ENCODE measurements at places on chromosomes 5 and 9.

DNA sequence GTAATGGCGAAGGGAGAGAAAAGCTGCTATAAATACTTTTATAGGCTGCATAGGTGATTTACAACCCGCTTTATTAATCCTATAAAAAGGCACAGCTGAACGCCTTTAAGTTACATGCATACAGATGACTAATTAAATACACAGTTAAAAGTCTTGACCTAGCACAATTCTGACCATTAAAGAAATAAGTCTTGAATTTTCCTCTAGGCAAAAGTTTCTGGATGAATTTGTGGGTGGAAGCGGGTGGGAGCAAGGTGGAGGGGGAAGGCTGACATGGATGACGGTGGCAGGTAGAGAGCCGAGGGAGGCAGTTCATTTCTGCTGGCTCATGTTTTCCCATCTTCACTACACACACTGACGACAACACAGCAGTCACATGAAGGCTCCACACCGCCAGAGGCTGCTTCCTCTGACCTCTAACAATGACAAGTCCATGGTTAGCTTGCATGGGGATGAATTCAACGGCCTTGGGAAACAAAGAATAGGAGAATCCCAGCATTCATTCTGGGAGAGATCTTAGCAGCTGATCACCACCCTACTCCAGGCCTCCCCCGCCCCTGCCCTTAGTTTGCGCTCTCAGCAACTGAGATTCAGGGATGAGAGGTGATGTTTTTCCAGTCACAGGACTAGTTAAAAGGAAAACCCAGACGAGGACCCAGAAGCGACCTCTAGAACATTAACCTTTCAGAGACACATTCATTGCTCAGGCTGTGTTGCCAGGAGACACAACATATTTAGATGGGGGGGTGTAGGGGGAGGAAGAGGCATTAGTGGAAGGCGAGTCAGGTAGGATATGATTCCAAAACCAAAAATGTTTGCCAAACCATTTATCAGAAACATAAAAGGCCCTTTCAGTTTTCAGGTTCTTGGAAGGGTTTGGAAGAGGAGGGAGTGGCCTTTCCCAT is 329.3 kb downstream of the PIK3R1 start:
- peak; percentile 42 for DNase-seq

DNA sequence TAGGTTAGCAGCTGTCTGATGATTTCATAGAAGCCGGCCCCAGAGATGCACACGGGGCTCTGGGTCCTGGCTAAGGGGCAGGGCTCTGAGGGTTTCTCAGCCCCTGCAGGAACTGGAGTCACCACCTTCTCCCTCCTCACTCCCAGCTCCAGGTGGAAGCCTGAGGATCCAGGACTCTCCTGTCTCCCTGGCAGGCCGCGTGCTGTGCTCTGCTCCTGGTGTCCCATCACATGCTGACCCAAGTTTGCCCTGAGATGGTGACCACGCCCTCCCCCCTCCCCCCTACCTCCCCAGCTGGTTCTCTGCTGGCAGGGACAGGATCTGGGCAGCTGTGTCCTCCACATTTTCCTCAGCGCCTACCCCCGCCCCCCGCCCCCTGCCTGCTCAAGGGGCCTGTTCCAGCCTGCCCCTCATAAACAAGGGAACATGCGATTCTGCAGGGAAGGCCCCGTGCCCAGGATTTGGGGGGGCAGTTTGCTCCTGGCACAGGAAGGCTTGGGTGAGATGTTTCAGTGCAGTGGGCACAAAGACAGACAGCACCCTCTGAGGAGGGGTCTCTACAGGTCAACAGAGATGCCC is 87.4 kb downstream of the PSD2 start:
- no peak for DNase-seq

DNA sequence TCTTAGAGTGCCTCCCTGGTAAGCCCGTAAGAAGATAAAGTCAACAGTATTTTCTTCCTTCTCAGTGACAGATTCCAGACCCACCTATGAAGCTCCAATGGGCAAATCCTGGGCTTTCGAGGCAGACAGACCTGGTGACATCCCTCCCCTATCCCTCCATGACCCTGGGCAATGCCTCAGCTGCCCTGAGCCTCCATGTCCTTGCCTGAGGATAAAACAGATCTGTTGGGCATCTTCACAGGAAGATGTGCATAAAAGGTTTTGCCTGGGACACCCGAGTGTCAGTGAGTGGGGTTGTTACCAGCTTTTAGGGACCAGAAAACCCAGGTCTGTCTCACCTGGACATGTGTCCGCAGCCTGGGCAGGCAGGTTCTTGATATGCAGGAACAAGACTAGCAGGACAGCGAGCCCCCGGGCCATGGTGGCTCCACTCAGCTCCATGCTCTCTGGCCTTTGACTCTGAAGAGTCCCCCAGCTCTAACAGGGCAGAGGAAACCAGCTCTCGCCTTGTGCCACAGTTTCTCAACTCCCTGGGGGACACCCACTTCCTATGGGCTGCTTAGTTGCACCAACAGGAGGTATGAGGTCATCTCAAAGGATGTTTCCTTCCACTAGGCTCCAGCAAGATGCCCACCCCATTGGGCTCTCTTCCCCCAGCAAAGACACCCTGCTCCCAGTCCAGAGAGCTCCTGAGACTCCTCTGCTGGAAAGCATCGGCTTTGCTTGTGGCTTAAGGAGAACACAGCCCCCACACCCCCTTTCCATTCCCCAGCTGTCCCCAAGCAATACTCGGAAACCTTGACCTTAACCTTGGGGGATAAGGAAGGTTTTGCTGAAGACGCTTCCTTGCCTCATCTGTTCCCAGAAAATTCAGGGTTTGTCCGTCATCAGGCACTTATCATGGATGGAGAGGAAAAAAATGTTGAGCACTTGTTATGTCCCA is at the start of gene FCN1:
FCN1 (minus strand) TSS at position 482 of the 943 bp plus-strand sequence; CDS start at position 441, 41 bp downstream.
- no peak for DNase-seq

- DNase-seq = no peak
These were observed 82.9 kb downstream of the MEF2C start for GRCh38 chr5:88799938-88800535.

DNA sequence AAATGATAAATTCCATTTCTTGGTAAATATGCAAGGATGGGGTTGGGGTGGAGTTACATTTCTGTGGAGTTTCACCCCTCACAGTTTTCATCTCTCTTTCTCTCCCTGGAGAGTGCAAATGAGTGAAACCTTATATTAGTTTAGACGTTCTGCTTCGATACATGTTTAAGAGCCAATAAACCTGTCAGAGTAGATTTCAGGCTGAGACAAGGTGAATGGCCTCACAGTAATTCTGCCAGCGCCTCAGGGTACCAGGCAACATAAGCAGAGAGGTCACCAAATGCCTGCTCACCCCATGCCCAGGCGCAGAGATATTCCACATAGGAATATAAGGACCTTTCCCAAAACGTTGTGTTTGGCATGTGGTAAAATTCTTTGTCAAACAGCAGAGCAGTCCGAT is 154.9 kb upstream of the VLDLR start:
- DNase-seq = no peak

- peak; percentile 39 for DNase-seq
These were observed 158.1 kb downstream of the LPAR1 start for GRCh38 chr9:110880189-110880588.

DNA sequence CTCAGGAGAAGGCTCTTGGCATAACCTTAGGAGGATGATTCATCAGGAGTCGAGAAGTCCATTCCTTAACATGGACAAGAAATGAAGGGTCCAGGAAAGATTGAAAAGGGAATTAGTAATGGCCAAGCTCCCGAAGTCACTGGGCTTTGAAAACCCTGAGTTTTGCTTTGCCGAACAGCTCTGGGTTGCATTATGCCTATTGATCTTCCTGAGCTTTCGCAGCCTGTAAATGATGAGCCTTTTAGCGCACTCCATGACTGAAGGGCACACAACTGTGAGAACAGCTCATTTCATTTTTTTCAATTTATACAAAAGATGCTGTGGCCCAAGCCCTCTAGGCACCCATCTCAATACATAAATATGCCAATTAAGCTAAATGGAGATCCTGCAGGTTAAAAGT is 25.0 kb upstream of the PUM3 start:
- no peak for DNase-seq

DNA sequence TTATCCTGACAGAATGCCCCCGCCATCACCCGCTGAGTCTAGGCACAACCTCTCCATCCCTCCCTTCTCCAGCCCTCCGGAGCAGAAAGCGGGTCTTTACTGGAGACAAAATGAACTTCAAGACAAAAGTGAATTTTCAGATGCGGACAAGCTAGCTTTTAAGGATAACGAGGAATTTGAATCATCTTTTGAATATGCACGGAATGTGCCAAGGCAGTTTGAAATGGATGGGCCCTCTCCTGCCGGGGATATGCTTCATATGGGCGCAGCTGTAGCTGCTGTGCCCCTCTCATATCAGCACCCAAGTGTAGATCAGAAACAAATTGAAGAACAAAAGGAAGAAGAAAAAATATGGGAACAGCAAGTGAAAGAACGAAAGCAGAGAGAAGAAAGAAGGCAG is 37.5 kb downstream of the CPLANE1 start:
- DNase-seq = no peak

DNA sequence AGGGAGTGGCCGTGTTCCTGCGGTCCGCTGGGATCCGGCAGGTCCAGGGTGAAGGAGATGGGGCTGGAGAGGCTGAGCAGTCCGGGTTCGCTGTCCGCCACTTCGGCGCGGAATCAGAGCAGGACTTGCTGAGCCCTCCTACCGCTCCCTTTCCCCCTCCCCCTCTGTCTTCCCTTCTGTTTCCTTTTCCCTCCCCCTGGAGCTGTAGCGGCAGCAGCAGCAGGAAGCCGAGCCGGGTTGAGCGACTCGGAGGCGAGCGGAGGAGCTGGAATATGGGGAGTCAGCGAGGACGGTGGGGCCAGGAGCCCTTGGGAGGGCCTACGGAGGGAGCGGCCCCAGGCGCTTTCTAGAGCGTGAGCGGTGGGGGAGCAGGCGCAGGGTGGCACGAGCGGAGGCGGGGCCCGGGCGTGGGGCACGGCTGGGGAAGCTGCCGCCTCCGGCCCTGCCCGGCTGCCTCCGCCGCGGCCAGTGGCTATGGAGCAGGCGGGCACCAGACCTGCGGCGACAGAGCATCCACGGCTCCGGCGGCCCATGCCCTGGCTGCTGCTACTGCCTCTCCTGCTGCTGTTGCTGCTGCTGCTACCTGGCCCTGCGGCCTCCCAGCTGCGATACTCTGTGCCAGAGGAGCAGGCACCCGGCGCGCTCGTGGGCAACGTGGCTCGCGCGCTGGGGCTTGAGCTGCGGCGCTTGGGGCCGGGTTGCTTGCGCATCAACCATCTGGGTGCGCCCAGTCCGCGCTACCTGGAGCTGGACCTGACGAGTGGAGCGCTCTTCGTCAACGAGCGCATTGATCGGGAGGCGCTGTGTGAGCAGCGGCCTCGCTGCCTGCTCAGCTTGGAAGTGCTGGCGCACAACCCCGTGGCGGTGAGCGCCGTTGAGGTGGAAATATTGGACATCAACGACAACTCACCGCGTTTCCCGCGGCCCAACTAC is at the start of gene PCDHAC2:
PCDHAC2 (plus strand) TSS at position 184 of the 933 bp plus-strand sequence; CDS start at position 475, 291 bp downstream.
- peak; percentile 5 for DNase-seq

All from AG08395 (cell line).